ENCODE measurements at places on chromosomes 6 and 20.

DNA sequence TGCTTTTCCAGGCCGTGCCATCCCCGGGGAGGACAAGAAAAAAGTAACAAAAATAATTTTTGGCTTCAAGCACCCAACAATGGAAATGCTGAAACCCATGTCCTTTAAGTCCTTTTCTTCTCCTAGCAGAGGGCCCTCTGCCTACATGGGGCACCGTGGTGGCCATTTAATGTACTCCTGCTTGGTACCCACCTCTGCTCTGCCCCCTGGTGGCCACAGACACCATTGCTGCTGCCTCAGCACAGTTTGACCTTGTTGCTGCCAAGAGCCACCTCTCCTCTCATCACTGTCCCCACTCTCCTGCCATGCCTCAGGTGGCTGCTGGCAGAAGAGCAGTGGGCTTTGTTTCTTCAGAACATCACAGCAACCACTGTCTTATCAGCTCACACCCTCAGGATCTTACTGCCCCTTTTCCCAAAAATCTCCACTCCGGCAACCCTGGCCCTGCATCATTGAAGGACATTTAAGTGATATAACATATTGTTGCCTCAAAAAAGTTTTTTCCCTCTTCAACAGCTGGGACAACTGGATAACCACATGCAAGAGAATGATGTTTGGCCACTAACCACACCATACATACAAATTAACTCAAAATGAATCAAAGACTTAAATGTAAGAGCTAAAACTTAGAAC is 12.9 kb upstream of the ARMC2 start:
- peak; percentile 84 for DNase-seq

GRCh38 chr20:25237610-25238318 is 10.1 kb upstream of the PYGB start:
- no peak for DNase-seq

- no peak for DNase-seq
Observed at GRCh38 chr6:88490195-88490907, 324.2 kb upstream of the CNR1 start.

DNA sequence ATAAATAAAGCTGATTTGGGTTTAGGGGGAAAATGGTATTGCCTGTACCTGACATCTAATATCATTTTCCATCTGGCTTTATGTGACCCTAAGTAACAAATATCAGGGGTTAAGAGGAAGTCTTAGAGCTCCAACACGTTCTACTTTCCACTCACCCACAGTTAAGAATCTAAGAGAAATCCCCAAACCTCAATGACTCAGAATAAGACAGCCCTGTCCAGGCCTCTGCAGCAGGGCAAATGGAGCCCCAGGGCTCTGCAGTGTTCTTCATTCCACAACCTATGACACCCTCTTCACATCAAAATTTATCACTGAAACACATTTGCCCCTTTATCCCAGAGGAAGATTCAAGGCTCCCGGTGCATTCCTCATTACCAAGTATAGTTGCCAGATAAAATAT is 20.3 kb upstream of the TENT5A start:
- DNase-seq: no peak

DNA sequence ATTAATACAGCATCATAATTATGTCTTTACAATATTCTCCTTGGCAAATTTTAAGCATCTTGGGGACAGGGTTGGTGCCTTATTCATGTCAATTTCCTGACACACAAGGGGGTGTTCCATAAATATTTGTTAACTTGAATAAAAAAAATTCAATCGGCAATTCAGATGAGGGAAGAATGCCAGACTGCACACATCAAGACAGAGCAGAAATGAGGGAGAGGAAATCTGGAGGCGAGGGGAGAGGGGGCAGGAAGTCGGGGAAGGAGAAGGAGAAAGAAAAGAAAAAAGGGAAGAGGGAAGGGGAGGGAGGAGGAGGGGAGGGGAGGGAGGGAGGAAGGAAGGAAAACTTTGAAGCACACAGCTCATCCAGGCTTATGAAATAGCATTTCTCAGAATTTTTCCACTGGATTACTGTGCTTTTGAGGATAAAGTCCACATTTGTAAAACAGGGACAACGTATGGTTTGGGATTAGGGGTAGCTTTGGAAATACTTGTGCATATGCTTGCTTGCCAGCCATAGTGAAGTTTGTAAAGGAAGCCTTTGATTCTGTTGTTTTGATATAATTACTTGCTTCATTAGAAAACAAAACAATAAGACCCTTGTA is 362.1 kb downstream of the SAMD5 start:
- no peak for DNase-seq

DNA sequence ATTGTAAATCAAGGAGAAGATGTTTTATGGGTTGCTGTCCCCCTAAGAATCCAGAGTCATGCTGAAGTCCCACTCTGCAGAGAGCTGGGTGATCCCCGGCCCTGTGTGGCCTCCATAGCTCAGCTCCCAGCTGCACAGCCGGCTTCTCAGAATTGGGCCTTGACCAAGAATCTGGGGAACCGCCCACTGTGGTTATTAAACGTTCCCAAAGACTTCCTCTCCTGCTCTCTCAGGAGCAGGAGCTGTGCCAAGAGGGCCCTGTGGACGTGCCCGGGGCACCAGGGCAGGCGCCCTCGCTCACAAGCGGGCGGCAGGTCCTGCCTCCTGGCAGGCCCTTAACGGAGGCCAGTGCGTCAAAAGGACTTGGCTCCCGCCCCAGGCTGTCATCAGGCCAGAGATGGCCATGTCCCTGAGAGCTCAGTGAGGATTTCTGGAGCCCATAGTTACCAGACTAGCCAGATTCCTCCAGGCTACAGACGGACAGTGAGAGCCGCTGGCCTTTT is 30.4 kb downstream of the ZC3H12D start:
- peak; percentile 82 for DNase-seq

DNA sequence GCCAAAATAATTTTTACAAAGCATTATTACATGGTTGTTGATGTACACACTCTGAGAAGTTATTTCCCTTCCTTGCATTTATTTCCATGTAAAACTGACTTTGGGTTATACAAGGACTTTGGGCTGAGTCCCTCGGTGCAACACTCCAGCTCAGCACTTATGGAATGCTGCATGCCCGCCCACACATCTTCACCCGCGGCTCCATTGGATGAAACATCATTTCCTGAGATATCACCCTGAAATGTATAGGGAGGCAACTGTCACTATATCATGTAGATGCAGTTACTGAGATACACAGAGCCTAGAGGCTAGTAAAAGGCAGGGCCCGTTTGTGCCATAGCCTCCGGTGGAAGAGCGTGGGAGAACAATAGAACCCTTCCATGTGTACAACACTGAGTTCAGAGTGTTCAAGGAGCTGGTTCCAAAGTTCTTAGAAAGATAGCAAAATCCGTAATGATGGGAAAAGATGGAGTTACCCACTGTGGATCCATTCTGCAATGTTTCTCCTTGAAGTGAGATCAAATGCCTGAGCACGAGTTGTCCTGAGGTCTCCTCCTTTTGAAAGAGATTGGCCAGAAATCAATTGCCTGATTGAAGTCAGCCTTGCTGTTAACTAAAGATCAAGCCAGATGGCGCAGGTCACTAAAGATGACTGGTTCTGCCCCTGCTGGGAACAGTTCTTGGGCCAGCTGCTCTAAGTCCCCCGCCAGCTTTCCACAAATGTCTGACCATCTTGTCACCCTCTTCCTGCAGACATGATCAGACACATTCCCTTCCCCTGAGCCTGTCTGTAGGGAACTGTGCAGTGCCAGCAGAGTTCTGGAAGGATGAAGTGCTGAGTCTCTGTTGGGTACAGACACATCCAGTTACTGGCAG is 100.9 kb upstream of the IYD start:
- no peak for DNase-seq

DNA sequence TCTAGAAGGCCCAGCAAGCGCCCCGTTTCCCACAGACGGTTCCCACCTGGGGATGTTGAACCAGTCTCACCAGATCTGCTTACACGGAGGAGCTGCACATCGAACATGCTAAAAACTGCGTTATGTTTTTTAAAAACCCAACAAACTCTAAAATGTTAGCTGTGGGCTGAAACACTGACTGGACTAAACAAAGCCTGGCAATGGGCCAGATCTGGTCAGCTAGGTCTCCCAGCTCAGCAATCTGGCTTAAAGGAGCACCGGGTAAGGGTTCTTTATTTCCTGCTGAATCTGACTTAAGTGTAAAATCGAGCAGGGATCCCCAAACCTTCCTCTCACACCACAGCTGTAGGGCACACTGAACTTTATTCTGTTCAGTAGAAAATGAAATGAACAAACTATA is 156.9 kb downstream of the FOXC1 start:
- DNase-seq: no peak

DNA sequence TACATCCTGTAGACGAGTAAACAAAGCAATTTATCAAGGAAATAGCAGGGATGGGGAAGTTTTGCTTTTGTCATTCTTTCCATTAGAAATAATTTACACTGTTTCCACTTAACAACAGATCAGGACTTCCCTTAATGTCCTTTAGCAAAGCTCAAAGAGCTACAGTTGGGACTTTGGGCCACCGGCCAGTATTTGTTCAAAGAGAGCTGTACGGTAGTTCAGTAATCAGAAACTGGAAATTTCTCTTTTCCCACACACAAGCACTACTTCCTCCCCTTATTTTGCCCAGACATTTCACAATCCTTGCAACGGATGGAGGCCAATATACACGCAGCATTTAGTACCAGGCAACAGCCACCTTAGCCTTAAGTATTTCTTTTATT is 12.1 kb upstream of the HINT3 start:
- DNase-seq: no peak

DNA sequence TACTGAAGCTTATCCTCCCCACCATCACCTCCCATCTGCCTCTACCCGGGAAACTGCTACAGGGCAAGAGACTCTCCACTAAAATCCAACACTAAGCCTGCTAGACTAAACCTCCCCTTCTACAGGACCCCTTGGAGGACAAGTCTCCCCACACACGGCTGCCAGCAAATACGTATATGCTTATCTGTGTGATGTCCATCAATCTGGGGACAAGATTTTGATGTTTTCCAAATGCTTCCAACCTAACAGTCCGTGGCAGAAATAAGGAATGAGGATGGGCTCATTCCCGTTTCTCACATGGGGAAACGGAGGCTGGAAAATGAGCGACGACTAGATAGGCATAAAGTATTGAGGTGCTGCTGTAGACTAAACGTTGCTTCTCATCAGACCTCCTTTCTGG is 1.8 kb downstream of the KCNK5 start:
- DNase-seq: no peak

- no peak for DNase-seq
Observed at GRCh38 chr20:36613974-36614373, 8.4 kb downstream of the RAB5IF start.

DNA sequence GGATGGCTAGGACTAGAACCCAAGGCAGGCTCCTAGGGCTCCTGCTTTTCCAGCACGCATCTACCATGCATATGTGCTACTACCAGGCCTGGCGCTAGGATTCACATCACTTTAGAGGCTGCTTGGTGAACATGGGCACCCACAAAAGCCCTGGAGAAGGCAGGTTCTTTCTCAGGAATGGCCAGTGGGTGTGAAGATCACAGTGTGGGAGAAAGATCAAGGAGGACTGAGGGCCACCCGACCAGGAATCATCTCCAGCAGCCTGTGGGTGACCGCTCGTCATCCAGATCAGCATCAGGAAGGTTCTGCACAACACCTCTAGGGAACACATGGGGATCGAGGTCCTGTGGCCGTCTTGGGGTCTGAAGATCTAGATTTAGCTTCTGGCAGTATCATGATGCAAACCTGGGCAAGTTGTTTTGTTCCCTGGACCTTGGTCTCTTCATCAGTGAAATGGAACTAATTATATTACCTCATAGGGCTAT is 27.3 kb downstream of the SRSF3 start:
- DNase-seq: no peak

GRCh38 chr20:8854571-8854970 is 214.3 kb upstream of the PLCB4 start:
- no peak for DNase-seq

DNA sequence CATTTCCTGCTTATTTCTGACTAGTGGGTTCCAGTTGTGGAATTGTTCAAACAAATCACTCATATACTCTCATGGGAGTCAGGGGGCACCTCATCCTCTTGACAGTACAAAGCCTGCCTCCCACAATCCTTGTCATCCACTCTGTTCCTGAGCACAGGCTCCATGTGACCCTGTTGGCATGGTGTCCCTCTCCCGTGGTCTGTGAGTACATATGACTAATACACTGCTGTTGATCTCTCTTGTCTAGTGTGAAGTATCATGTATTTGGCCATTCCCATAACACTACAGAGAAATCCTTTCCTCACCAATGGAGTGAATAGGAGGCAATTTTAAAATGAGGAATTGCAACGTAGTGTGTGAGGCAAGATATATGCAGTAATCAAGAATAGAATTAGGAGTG is 185.3 kb downstream of the OGFRL1 start:
- no peak for DNase-seq

- DNase-seq: no peak
Observed at GRCh38 chr20:32516583-32517517, 68.3 kb downstream of the NOL4L start.

GRCh38 chr6:170291271-170292110 is 613 bp upstream of the DLL1 start:
- peak; percentile 94 for DNase-seq

DNA sequence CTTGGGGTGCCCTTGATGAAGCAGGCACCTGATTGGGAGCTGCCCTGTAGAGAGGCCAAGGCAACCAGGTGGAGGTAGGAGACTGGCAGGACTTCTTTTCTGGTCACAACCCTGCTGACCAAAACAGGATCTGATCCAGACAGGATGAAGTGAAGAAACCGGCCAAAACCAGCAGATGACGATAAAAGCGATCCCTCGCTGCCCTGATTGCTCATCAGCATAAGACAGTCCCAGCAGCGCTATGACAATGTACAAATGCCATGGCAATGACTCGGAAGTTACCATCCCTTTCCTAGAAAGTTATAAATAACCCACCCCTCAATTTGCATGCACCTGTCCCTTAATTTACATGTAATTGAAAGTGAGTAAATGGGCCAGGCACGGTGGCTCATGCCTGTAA is 88.4 kb upstream of the PDE10A start:
- DNase-seq: no peak

DNA sequence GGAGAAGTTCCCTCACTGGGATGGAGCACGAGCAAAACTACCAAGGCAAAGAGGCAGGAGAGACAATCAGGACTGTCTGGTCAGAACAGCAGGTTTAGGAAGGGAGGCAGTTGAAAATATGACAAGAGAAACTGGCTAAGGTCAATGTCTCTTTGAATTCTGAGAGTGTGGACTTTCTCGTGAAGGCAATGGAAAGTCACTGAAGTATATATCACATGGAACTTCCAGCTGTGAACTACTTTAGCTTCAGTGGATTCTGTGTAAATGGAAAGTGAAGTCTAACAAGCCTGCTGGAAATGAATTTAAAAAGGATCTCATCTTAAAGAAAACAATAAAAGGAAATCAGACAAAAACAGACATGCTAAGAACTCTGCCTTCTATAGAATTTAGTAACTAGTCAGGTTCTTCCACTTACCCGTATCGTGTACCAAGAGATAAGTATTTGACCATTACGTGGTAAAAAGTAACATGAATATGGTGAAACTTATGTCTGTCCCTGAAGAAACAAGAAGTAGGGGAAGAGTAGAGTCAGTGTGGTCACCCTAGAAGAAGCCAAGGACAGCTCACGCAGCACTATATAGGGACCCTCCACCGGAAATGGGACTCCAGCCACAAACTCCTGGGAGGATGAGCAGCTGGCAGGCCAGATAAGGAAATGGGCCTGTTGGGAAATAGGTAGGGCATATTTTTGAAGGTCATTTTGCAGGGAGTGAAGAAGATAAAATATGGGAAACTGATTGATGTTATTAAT is 123.4 kb downstream of the MAP7 start:
- no peak for DNase-seq

GRCh38 chr20:43942667-43943285 is 28.1 kb downstream of the TOX2 start:
- DNase-seq: peak; percentile 26
